ENCODE measurements at places on chromosomes 16 and 17. TPM values are rescaled to one million over a fixed set of nuclear protein-coding genes. Genes with fewer than 3 reads are reported as not detected.

The GAS7 gene
- 112 TPM for total RNA-seq

The CMIP gene
- 80.5 TPM for total RNA-seq

The ENPP7 gene
- 0.31 TPM for total RNA-seq

The JPH3 gene
- total RNA-seq, result 0.68 TPM

The UMOD gene
- total RNA-seq, result not detected

The PLA2G10 gene
- total RNA-seq, result 5.6 TPM

- H3K4me1 ChIP-seq, result peaks cover 18% of the 10 kb centered on the region
- H3K27me3 ChIP-seq, result no peaks in the 10 kb centered on the region
- peak overlapping the region; percentile 85 for H3K27ac ChIP-seq
- no peaks in the 10 kb centered on the region for H3K36me3 ChIP-seq
These were observed 26.2 kb upstream of the RFFL start for GRCh38 chr17:35089586-35090296.
